ENCODE measurements at places on chromosomes 16 and 17.

GRCh38 chr17:39618956-39619785 lies 7.6 kb upstream of the PPP1R1B start:
- DNase-seq: no peak

- no peak for DNase-seq
Measured at GRCh38 chr16:50038286-50038685, 13.3 kb downstream of the CNEP1R1 start.

- no peak for DNase-seq
Measured at GRCh38 chr17:43169561-43170139, 1.4 kb upstream of the NBR1 start.

DNA sequence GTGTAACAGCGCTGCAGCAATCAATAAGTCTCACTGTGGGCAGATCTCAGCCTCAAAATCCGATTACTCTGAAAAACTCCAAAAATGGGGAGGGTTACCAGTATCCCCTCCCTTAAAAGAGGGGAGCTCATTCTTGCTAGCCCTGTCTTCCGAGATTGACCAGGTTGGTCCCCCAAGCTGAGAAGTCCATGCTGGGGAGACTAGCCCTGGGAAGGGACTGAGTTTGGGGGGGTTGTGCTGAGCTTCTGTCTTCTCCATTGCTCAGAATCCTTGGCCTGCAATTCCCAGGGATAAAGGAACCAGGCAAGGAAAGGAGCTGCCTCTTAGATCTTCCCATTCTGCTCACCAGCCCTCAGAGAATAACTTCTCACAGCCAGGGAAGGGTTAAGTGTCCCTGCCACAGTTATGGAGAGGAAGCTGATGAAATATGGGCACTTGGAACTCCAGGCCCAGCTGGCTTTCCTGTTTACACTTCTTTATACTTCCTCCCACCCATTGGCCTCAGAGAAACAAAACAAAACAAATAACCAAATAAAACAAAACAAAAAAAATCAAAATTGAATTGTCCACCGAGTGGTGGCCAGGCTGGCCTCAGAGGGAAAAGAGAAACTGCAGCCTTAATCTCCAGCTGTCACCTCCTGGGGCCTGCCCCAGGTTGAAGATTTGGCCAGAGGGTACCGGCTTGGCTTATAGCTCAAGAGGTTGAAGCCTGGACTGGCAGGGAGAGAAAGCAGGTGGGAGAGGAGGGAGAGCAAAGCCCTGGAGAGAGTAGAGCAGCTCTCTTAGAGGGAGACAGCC lies 2.6 kb downstream of the HOXB3 start:
- DNase-seq: no peak

- no peak for DNase-seq
Measured at GRCh38 chr17:6541886-6542285, 14.5 kb downstream of the PITPNM3 start.

DNA sequence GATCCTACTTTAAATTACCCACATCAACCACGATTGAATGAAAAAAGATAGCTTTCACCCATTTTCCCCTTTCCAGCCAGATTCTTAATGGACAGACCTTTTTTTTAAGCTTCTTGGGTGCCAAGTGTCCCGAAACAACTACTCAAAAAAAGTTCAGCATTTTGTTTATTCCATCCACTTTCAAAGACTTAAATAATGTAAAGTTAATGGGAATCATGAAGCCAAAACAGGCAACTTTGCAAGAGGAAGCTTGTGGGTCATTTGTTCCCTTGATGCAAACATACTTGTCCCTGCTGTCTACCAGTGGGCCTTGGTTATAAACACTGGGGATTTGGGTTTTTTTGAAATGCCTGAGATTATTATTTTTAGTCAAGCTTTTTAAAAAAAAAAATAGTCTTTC lies 414.0 kb upstream of the PSMD7 start:
- no peak for DNase-seq

DNA sequence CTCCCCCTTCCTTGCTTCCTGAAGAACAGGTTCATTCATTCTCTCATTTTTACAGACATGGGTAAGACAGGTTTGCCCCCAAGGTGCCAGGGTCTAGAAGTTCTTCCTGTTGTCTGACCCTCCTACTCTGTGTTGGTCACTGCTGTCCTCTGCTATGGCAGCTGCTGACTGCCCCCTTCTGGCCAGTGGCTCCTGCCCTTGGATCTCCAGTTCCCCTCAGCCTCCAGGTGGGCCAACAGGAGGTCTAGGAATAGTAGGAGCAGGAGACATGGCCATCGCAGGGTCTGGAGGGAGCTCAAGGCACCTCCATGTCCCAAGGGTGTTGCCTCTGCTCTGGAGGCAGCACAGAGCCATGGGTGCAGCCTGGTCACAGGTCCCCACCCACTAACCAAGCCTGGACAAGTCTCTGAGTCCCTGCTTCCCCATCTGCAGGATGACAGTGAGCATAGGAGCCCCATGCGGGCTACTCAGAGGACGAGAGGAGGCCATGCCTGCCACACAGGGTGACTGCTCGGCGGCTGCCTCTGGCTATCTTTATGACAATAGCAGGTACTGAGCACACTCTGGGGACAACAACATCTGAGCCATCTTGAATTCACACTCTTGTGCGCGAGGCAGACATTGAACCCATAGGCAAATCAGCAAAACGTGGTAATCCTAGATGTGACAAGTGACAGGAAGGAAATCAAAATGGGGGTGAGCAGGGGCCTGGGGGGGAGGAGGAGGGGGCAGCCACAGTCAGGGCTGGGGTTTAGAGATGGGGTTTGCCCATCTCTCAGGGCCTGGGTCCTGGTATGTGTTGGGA lies 27.0 kb upstream of the NXPH3 start:
- DNase-seq: no peak

DNA sequence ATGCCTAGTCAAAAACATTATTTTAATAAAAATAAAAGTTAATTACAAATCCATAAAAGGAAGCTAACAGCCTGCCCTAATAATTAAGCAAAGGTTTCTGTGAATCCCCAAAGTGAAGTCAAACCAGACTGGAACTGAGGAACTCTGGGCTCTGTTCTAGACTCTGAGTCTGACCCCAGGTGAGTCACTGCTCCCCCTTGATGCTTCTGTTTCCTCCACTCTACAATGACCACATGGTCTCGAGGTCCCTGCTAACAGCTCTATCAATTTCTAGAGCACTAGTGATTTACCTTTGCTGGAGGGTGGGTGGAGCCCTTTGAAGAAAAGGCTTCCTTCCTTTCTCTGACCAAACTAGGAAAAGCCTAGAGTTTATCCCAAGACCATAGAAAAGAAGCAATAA lies 32.4 kb downstream of the XPO6 start:
- no peak for DNase-seq

DNA sequence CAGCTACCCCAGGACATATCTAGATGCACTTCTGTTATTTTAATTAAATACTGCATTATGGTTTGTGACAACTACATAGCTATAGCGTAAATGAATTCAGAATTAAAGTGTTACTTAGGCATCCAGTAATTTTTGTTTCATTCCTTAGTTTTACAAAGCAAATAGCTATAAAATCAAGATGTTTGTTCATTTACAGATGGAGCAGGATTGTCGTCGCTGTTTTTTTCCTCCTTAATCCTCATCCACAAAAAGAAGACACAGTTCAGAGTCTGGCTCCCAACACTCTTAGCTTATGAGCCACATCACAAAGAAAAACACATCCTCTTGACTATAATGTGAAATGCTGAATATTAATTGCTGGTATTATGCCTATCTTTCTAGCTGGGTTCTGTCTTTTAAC lies 43.7 kb downstream of the SNX11 start:
- no peak for DNase-seq

DNA sequence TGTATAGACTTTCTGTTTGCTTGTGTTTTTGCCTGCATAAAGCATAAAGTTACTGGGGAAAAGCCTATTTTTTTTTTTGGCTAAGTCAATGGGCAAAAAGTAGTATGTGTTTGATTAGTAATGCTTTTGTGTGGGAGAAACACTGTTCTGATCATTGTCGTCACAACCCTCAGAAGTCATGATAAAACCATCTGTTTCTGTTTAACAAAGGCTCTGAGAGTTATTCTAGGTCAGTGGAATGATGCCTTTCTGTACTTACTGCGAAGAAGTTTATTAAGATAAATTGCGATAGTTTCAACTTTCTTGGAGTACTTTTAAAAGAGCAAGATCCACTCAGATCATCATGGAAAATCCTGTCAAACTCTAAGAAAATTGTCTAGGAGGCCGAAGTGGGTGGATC lies 80.9 kb downstream of the PRKCA start:
- DNase-seq: no peak

DNA sequence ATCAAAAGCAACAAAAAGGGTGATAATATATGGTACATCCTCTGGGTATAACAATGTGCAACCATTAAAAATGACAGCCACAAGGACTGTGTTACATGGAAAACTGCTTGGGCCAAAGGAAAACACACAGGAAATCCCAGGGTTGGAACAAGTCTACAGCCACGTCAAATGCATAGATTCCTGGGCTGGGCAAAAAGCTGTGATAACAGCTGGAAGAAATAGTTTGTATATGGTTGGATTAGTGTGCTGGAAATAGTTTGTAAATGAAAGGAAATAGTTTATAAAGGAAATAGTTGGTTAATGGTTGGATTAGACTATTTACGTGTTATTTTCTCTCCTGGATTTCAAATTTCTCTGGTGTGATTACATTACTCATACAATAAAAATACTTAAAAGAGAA lies 2.6 kb downstream of the HSD17B2 start:
- no peak for DNase-seq

DNA sequence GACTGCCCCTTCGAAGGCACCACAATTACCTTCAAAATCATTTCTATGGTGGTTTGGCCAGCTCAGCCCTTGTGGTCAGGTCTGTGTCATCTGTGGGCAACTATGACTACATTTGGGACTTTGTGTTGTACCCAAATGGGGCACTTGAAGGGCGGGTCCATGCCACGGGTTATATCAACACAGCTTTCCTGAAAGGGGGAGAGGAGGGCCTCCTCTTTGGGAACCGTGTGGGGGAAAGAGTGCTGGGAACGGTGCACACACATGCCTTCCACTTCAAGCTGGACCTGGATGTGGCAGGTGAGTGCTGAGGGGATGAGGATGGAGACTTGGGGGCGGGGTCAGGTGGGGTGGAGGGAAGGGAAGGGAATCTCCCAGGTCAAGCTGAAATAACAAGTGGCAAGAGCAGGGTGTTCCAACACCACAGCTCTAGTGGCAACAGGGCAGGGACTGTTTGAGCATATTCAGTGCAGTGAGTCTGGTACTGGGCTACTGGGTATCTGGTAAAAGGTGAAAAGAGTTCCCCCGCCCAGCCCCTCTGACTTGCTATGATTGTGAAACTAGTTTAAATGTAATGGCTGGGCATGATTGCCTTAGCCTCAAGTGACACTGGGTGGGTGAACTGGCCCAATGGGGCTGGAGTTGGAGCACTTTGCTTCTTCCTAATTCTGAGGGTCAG lies 1.7 kb downstream of the AOC2 start:
- DNase-seq: no peak

DNA sequence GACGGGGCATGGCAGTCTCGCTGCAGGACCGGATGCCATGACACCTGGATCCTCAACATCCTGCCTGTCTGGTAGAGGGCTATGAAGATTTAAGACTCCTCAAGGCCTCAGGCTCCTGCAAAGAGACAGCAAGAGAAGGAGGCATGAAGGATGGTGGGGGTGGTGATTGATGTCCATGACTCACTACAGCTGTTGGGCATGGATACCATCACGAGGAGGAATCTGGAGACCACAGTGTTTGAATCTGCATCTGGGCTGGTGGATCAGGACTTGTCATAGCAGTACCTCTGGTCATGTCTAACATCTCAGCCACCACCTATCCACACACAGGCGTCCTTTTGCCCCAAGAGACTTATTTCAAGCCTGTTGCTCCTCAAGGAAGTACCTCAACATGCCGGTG lies 50.2 kb upstream of the WSCD1 start:
- no peak for DNase-seq

GRCh38 chr17:73203788-73204479 lies 11.1 kb downstream of the COG1 start:
- no peak for DNase-seq

- no peak for DNase-seq
Measured at GRCh38 chr17:42775534-42776098, 2.4 kb downstream of the VPS25 start.

DNA sequence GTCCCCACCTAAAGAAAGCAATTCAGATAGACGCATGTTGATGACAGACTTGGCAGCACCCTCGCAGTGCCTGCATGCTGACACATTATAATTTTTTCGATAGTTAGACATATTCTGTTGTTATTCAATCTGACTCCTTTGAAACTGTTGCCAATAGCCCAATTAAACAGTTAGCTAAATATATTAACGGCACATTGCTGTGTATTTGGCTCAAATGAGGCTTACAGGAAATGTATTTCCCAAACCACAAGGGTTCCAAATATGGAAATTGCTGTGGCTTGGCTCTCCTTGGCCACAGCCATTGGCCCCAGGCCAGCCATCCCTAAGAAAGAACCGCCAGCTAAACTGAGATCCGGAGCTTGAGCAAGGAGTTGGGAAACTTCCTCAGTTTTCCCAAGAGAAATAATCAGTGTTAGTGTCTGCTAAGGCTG lies 31.1 kb downstream of the C16orf82 start:
- DNase-seq: no peak

DNA sequence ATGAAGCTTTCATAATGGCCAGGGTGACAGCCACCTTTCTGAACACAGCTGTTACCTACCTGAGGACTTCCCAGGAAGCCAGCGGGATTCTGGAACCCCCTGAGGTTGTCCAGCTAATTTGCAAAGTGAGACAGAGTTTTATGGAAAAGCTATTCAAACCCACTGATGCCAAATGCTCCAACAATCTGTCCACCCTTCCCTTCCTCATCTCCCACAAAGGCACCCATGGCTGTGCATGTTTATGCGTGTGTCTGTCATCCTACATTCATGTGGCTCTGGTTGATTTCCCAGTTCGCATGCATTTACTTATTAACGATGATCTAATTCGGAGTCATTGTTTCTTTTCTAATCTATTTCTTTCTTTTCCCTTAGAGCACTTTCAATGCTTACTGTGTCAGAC lies 217.1 kb downstream of the SLC39A11 start:
- no peak for DNase-seq

GRCh38 chr17:41965694-41966462 lies 717 bp upstream of the CNP start:
- peak; percentile 21 for DNase-seq

DNA sequence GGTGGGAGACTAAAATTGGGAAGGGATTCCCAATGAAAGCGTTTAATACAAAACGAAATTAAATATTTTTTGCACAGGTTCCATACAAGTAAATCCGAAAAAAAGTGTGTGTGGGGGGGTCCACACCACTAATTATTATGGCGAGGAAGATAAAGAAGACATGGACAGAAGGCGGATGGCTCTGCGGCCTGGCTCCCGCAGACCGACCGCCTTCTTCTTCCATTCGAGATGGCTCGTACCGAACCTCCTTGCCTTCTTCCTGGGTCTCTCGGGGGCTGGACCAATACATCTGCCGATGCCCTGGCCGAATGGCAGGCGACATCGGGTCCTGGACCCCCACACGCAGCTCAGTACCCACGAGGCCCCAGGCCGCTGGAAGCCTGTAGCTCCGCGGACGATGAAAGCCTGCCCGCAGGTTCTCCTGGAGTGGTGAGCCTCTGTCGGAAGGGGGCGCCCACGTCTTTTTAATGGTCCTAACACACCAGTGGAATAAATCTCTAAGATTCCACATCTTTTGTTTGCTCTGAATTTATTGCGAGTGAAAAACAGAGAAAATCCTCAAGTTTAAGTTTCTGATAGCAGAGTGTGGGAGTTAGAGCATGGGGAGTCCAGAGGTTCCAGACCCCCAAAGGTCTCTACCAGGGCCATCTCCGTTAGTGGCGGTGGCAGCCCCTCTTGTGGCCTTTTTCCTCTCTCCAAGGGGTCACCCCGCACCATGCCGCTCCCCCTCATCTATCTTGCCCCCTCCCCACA lies 1.4 kb downstream of the PRAC2 start:
- peak; percentile 77 for DNase-seq
